ENCODE measurements at places on chromosomes 16 and 17.
A peak's percentile ranks its signal among the peaks of the same experiment; 100 is the strongest.

GRCh38 chr17:39666231-39666600 lies 1.1 kb downstream of the TCAP start:
- no peak for DNase-seq

- DNase-seq, result peak; percentile 28
Observed at GRCh38 chr17:5526821-5527598, 40.6 kb downstream of the MIS12 start.

GRCh38 chr16:57308041-57308440 lies 23.6 kb upstream of the PLLP start:
- no peak for DNase-seq

DNA sequence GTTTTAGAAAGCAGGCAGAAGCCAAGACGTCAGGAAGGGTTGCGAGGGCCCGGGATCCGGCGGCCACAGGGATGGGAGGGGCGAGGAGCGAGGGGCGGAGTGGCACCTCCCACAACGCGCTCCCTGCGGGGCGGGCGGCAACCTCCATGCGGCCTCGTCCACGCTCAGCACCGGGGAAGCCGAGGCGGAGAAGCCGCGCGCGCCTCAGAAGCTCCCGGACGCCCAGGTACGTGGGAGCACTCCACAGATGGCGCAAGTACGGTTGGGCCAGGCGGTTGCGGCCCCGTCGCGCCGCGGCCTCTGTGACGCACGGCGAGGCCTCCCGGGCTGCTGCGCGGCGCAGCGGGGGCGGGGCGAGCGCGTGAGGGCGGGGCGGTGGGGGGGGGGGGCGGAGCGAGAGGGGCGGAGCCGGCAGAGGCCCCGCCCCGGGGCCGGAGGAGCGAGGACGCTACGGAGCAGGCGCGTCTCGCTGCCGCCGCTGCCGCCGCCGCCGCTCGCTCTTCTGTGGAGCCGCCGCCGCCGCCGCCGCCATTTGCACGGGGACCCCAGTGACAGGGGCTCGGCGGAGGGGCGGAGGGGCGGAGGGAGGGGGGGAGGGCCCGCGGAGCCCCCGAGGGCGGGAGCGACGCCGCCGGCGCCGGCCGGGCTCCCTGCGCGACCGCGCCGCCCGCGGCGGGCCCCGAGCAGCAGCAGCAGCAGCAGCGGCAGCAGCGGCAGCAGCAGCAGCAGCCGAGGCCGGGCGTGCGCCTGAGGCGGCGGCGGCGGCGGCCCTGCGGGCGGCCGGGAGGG lies at the start of gene TENT4B:
Gene TENT4B (plus strand): TSS at position 500 of the 789 bp plus-strand sequence. CDS start 316 bp downstream, outside the sequence.
- peak; percentile 90 for DNase-seq

DNA sequence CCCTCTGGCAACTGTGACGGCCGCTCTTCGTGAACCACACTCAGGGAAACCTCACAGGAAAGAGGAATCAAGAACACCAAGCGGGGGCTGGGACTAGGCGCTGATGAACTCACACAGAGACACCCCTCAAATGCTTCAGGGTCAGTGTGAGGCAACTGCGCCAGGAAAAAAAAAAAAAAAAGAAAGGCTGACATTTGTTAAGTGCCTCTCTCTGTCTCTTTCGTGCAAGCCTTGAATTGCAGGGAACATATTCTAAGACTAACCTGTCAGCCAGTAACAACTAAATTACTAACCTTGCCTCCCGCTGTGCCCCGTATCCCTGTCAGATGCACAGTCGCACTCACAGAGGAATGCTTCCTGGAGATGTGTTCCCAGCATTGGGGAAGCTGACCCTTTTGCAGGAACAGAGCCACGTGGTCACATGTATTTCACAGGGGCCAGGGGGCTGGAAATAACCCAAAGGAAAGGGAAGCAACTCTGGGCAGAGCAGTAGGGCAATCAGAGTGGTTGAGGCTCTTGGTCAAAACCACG lies 247.8 kb downstream of the XYLT1 start:
- DNase-seq, result peak; percentile 25
